Activated CD4-positive, alpha-beta memory T cell treated with anti-CD3 and anti-CD28 coated beads, Interleukin-2, amount 10 ng/mL, durations not matched to agents 7 days and 5 days (primary cell): ENCODE measurements at places on chromosomes 4 and X. TPM values are rescaled to one million over a fixed set of nuclear protein-coding genes. Genes with fewer than 3 reads are reported as not detected.
A peak's percentile ranks its signal among the peaks of the same experiment; 100 is the strongest.

NLGN4X gene
- total RNA-seq, result not detected

- no peaks in the 10 kb centered on the region for H3K36me3 ChIP-seq
- no peaks in the 10 kb centered on the region for H3K4me1 ChIP-seq
- H3K4me3 ChIP-seq, result no peak overlapping the region
- no peak for DNase-seq
- no peak overlapping the region for H3K27ac ChIP-seq
- H3K27me3 ChIP-seq, result no peaks in the 10 kb centered on the region
These were observed 2057.3 kb downstream of the ARAP2 start for GRCh38 chr4:34187056-34187455.

DNA sequence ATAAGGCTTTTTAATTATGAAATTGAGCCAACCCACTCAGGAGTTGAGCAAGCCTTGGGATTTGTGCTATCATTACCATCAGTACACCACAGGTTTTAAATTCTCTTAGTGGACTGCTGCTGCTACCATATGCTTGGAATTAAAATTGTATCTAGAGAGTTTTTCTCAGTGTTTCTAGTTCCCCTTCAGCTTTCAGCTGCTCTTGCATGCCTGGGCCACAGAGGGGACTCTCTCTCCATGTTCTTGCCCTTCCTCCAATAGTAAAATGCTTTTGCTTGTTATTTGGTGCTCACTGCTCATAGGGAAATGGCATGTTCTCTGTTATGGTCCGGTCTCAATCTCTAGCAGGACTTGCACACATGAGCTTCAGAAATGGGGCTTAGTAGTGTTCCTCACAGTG is 101.9 kb downstream of the IGSF1 start:
- H3K4me1 ChIP-seq, result no peaks in the 10 kb centered on the region
- no peak overlapping the region for H3K4me3 ChIP-seq
- H3K36me3 ChIP-seq, result no peaks in the 10 kb centered on the region

GASK1B gene
- total RNA-seq, result not detected

DNA sequence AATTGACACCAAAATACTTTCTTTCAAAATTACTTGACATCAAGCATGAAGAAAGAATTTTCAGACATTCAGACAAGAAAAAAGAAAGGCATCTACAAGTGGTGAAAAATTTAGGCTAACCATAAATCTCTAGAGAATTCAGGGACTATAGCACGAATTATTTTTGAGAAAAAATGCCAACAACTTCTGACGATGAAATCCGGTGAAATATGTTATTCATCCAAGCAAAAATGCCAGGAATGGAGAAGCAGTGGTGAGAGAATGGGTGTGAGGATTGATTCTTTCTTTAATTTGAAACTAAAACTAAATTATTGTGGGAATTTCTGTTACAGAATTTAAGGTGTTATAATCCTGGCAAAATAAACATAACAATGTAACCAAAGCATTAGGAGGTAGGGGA is 69.4 kb upstream of the SORBS2 start:
- H3K36me3 ChIP-seq, result no peaks in the 10 kb centered on the region
- no peak overlapping the region for H3K27ac ChIP-seq
- H3K4me1 ChIP-seq, result no peaks in the 10 kb centered on the region
- H3K4me3 ChIP-seq, result no peak overlapping the region

DNA sequence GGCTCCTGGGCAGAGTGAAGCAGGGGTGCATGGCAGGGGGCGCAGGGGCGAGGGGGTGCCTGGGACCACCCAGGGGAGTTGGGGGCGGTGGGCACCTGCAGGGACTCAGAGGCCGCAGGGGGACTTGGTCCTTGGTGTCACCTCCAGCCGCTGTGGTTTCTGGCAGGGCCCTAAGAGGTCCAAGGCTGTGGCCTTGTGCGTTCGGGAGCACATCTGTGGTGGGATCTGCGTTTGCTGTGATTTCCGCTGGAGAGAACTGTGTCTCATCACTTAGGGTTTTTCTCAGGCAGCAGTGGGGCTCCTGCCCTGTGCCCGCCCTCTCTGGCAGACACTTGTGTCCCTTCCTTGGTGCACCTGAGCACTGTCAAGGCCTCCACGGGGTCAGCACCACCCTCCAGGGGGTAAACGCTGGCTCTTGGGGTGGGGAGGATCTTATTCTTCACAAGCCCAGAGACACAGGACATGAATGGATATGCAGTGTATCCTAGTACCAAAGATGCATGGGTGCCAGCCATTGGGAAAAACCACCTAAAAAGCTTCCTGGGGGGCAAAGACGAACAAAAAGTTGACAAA is 66.5 kb downstream of the ACOX3 start:
- H3K36me3 ChIP-seq, result no peaks in the 10 kb centered on the region
- no peak overlapping the region for H3K4me3 ChIP-seq
- no peak for DNase-seq
- H3K4me1 ChIP-seq, result no peaks in the 10 kb centered on the region
- no peak overlapping the region for H3K27ac ChIP-seq

- no peaks in the 10 kb centered on the region for H3K4me1 ChIP-seq
- H3K27me3 ChIP-seq, result no peaks in the 10 kb centered on the region
- no peak overlapping the region for H3K4me3 ChIP-seq
- H3K36me3 ChIP-seq, result no peaks in the 10 kb centered on the region
- no peak overlapping the region for H3K27ac ChIP-seq
These were observed 105.7 kb downstream of the CEP44 start for GRCh38 chr4:174389439-174389838.

RTL5 gene
- total RNA-seq, result 0.13 TPM

GRCh38 chr4:146123231-146123630 is 52.3 kb upstream of the LSM6 start:
- H3K27me3 ChIP-seq, result peaks cover 6% of the 10 kb centered on the region
- no peaks in the 10 kb centered on the region for H3K4me1 ChIP-seq
- H3K4me3 ChIP-seq, result no peak overlapping the region
- no peak for DNase-seq

GRCh38 chr4:158254292-158254691 is 44.0 kb downstream of the TMEM144 start:
- no peak overlapping the region for H3K27ac ChIP-seq
- no peaks in the 10 kb centered on the region for H3K36me3 ChIP-seq
- peaks cover 1% of the 10 kb centered on the region for H3K4me1 ChIP-seq

MTNR1A gene
- not detected for total RNA-seq

MSANTD1 gene
- total RNA-seq, result 0.65 TPM

ZNF185 gene
- total RNA-seq, result 0.88 TPM

DNA sequence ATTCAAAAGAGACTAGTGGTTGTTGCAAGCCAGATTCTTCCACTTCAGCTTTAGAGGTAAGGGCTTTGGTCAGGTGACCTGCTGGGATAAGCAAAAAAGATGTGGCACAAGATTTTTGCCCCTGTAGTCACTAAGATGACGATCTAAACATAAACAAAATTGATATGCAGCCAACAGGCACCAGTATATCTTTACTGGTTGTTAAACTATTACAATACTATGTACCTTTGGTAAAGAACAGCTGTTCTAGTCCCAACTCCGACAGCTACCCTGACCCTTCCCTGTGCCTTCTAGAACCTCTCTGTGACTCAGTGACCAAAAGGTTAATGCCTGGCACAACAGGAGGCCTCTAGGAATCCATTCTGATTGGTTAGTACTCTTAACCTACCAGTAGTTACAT is 59.6 kb downstream of the MGST2 start:
- H3K4me3 ChIP-seq, result no peak overlapping the region
- H3K27me3 ChIP-seq, result no peaks in the 10 kb centered on the region
- DNase-seq, result no peak
- no peak overlapping the region for H3K27ac ChIP-seq

ARR3 gene
- total RNA-seq, result not detected

GRCh38 chr4:67983333-67983732 is 20.0 kb upstream of the TMPRSS11A start:
- H3K4me1 ChIP-seq, result no peaks in the 10 kb centered on the region
- no peak for DNase-seq
- H3K27me3 ChIP-seq, result peaks cover 2% of the 10 kb centered on the region

- no peaks in the 10 kb centered on the region for H3K27me3 ChIP-seq
- no peak overlapping the region for H3K27ac ChIP-seq
- H3K4me1 ChIP-seq, result peaks cover 40% of the 10 kb centered on the region
- DNase-seq, result no peak
These were observed 68.3 kb downstream of the AFAP1 start for GRCh38 chr4:7871356-7871755.

GRCh38 chr4:23022032-23022431 is 329.3 kb downstream of the GBA3 start:
- H3K36me3 ChIP-seq, result no peaks in the 10 kb centered on the region
- DNase-seq, result no peak
- H3K27me3 ChIP-seq, result no peaks in the 10 kb centered on the region
- no peak overlapping the region for H3K4me3 ChIP-seq
- no peak overlapping the region for H3K27ac ChIP-seq

ASB9 gene
- total RNA-seq, result 1.4 TPM

DNA sequence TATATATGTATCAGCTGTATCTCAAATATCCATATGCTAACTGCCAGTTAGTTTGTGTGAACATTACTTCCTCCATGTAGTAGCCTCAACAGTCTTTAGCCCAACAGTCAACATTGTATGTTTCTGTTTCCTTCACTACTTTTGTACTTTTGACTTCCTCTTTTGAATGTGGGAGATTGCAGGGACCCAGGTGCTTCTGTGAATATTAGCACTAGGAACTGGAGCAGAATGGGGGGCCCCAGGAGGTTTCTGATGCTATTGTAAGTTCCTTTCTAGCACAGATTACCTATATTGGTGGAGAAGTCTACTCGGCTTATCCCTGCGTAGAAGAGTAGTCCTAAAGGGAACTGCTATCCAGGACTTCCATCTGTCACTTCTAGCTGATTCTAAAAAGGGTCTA is 2.3 kb downstream of the PLAC8 start:
- H3K4me3 ChIP-seq, result peak overlapping the region; percentile 83
- peaks cover 3% of the 10 kb centered on the region for H3K27me3 ChIP-seq
- DNase-seq, result no peak
- H3K36me3 ChIP-seq, result peaks cover 43% of the 10 kb centered on the region
- peaks cover 60% of the 10 kb centered on the region for H3K4me1 ChIP-seq
- H3K27ac ChIP-seq, result peak overlapping the region; percentile 81

IL13RA2 gene
- total RNA-seq, result not detected
